ENCODE measurements at places on chromosomes 4 and X.

- no peak for DNase-seq
These were observed 57.3 kb upstream of the SLIT2 start for GRCh38 chr4:20194123-20195013.

GRCh38 chr4:52548818-52549570 is 110.1 kb downstream of the USP46 start:
- DNase-seq: no peak

GRCh38 chr4:101678180-101678579 is 112.3 kb upstream of the BANK1 start:
- no peak for DNase-seq

DNA sequence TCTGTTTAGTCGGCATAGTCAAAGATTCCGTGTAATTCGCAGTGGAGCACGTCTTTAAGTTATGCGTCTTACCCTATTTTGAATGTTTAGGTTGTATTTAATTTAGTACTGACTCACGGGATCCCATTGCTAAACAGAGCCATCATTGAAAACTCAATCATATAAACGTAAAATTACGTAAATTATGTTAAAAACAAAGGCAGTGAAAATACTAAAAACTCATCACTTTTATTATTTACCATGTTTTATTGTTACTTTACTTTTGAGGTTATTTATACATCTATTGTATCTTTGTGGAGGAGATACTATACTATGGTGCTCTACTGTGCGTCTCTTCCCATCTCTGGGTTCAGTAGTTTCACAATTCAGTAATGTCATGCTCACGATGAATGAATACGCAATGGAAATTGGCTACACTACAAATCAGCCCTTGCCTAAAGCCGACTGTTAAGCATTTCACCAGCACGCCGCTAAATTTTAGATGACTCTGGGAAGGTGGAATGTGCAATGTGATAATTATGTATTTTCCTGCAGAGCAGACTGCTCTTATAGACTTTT is 944 bp downstream of the FUNDC2 start:
- peak; percentile 33 for DNase-seq

GRCh38 chr4:108030332-108030731 is 40.6 kb downstream of the HADH start:
- peak; percentile 78 for DNase-seq

- DNase-seq: no peak
These were observed 579.5 kb downstream of the GALNTL6 start for GRCh38 chr4:172392741-172393140.

- DNase-seq: no peak
These were observed 32.1 kb upstream of the CPLX1 start for GRCh38 chr4:858041-858481.
